ENCODE measurements at places on chromosomes 6 and 20. TPM values are rescaled to one million over a fixed set of nuclear protein-coding genes. Genes with fewer than 3 reads are reported as not detected.

The SPEF1 gene
- 0.54 TPM for total RNA-seq

GRCh38 chr20:46152824-46153586, 34.9 kb downstream of the CD40 start:
- no peaks in the 10 kb centered on the region for H3K36me3 ChIP-seq
- no peaks in the 10 kb centered on the region for H3K4me1 ChIP-seq
- H3K27ac ChIP-seq = no peak overlapping the region
- H3K4me3 ChIP-seq = no peak overlapping the region
- peaks cover 3% of the 10 kb centered on the region for H3K27me3 ChIP-seq

DNA sequence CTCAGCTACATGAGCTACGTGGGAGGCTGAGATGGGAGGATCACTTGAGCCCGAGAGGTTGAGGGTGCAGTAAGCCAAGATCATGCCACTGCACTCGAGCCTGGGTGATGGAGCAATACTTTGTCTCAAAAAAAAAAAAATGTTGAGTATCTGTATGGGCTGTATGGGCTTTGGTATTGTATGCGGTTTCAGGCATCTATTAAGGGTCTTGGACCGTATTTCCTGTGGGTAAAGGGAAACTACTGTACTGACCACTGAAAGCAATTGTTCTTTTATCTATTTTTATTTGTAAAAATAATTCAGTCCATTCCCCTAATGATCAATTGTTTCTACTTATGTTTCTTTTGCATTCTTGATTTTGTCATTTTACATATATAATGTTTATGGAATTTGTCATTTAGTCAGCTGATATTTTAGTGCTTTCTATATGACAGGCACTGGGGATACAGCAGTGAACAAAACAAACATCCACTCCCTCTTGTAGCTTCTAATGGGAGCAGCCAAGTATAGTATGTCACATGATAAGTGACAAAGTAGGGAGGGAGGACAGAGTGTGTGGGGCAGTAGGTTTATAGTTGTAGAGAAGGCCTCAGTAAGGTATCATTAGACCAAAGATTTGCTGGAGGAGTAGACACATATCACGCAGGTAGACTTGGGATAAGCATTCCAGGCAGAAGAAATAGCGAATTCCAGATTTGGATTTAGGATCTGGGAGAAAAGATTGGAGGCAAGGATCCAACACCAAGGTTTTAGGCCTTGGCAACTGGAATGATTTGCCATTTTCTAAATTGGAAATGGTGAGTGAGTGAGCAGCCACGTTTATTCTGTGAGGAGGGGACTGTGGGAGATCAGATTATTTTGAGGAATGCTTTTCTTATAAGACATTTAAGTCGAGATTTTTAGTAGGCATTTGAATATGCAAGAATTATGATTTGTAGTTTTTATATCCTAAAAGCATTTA, 6.0 kb downstream of the PCMT1 start:
- no peak for DNase-seq
- H3K36me3 ChIP-seq = no peaks in the 10 kb centered on the region
- H3K4me3 ChIP-seq = no peak overlapping the region
- H3K27ac ChIP-seq = peak overlapping the region; percentile 10

DNA sequence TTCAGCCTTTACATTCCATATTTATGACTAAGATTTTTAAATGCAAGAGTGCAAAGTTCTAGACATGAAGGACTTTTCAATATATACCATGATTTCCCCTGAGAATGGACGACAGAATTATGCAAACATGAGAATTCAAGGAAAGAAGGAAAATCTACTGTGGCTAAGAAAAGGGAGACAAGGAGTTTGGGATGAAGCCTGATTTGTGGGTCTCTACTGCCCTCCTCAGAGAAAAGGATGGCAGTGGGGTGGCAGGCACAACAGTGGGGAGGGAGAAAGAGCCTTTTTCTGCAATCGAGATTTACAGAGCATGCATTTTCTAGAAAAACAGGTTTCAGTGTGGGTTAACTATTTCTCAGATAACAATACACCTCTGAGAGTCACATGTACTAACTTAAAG, 466.9 kb upstream of the NRSN1 start:
- peaks cover 55% of the 10 kb centered on the region for H3K4me1 ChIP-seq
- H3K27me3 ChIP-seq = no peaks in the 10 kb centered on the region
- no peak overlapping the region for H3K27ac ChIP-seq
- peak; percentile 32 for DNase-seq
- peak overlapping the region; percentile 3 for H3K4me3 ChIP-seq

GRCh38 chr20:64102647-64103354, 4.6 kb downstream of the NPBWR2 start:
- H3K36me3 ChIP-seq = no peaks in the 10 kb centered on the region
- H3K27ac ChIP-seq = no peak overlapping the region
- peaks cover 4% of the 10 kb centered on the region for H3K4me1 ChIP-seq
- DNase-seq = no peak
- peaks cover 31% of the 10 kb centered on the region for H3K27me3 ChIP-seq

Data from neural crest cell (in vitro differentiated cells).